Activated naive CD4-positive, alpha-beta T cell treated with anti-CD3 and anti-CD28 coated beads, Interleukin-2, amount 50 U/mL, for 16 hours (primary cell): ENCODE measurements at places on chromosomes 7 and 10.

DNA sequence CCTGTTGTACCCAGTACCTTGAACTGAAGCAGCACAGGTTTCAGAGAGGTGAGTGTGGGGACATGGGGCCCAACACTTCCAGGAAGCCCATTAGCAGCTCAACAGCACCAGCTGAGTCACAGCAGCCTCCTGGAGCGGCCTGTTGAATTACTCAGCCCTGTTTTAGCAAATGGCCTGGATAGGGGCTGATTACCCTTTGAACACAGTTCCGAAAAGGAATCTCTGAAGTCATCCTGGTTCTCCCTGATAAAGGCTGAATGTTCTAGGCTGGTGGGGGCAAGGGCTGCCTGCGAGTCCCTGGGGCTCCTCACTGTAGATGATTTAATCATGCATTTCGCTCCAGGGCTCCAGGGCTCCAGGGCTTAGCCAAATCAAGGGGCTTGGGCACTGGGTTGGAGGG is 287.5 kb downstream of the GRID1 start:
- DNase-seq: no peak

GRCh38 chr7:143494622-143495021 is 16.9 kb downstream of the TAS2R41 start:
- no peak for DNase-seq

DNA sequence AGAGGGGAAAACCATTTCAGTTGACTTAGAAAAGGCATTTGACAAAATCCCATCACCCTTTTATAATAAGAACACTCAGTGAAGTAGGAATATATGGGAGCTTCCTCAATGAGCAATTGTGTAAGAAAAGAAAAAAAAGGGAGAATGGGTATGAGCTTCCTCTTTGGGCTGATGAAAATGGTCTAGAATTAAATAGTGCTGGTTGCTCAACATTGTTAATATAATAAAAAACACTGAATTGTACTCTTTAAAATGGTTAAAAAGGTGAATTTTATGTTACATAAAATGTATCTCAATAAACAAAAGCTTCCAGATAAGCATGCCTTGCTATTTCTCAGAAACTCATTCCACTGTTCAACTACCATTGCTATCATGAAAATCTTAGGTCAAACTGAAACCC is 40.6 kb downstream of the LRRC17 start:
- no peak for DNase-seq

- DNase-seq: no peak
Observed at GRCh38 chr7:5470167-5470532, 46.5 kb upstream of the TNRC18 start.

- DNase-seq: no peak
Observed at GRCh38 chr7:45435131-45435530, 139.0 kb upstream of the ADCY1 start.

GRCh38 chr10:119644205-119644814 is 6.9 kb upstream of the BAG3 start:
- no peak for DNase-seq

- DNase-seq: no peak
Observed at GRCh38 chr10:16915300-16915699, 98.1 kb upstream of the RSU1 start.

- DNase-seq: no peak
Observed at GRCh38 chr10:34658934-34659333, 156.2 kb downstream of the PARD3 start.

DNA sequence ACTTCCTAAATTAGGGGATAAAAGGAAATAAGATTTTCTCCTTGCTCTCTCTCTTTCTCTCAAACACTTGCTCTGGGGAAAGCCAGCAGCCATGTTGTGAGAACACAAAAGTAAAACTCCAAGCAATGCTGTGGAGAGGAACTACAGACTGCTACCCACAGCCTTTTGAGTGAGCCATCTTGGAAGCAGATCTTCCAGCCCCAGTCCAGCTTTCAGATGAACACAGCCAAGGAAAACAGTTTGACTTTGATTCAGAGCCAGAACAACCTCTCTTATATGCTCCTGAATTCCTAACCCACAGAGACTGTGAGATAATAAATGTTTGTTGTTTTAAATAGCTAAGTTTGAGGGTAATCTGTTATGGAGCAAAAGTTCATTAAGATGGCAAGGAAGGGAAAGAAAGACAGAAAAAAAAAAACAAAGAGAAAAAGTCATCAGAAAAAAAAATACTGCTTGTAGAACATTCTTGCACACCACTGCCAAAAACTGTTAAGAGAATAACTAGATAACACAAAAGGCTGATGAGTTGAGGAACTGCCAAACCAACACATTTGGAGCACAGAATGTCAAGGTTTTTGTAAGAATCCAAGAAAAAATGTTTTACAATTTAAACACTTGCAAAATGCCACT is 20.9 kb upstream of the PRKAR2B start:
- no peak for DNase-seq

GRCh38 chr10:31708046-31708445 is 220.6 kb downstream of the ARHGAP12 start:
- no peak for DNase-seq

DNA sequence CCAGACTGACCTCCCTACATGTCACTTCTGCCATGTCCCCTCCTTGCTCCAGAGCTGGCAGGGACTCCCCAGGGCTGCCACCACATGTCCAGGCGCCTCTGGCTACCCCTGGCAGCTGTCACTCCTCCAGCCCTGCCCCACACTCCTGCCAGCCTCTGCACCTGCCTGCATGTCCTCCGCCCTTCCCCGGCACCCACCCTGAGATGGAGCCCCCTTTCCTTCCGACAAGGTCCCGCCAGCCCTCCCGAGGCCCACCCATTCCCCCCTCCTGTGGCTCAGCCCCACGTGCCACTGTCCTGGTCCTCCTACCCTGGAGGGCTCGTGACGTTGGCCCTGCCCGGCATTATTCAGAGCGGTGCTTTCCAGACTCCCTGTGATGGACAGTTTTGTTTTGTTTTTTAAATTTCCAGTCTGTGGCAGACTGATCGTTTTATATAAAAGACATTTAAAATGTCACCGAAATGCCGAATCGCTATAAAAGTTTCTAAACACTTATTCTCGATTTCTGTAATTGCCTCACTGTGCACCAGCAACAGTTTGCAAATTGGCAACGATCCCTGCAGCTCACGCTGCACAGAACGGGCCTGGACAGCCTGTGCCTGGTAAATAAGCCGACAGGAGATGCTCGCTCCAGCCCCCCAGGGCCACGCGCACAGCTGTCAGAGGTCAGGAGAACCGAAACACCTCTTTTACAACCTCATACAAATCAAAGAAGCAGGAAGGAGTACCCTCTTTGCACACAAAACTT is 111.1 kb upstream of the SH2B2 start:
- DNase-seq: no peak

DNA sequence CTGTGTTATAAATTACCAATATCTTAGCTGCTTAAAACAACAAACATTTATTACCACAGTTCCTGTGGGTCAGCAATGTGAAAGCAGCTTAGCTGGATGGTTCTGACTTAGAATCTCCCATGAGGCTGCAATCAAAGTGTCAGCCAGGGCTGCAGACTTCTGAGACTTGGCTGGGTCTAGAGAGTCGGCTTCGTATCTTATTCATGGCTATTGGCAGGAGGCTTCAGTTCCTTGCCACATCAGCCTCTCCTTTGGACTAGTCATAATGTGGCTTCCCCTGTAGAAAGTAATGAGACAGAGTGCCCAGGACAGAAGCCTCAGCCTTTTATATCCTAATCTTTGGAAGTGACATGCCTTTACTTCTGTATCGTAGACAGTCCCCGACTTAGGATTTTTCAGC is 27.3 kb downstream of the RALA start:
- no peak for DNase-seq

GRCh38 chr7:28433699-28434219 is 21.4 kb downstream of the CREB5 start:
- DNase-seq: no peak

- no peak for DNase-seq
Observed at GRCh38 chr7:124907490-124907889, 22.1 kb downstream of the POT1 start.

DNA sequence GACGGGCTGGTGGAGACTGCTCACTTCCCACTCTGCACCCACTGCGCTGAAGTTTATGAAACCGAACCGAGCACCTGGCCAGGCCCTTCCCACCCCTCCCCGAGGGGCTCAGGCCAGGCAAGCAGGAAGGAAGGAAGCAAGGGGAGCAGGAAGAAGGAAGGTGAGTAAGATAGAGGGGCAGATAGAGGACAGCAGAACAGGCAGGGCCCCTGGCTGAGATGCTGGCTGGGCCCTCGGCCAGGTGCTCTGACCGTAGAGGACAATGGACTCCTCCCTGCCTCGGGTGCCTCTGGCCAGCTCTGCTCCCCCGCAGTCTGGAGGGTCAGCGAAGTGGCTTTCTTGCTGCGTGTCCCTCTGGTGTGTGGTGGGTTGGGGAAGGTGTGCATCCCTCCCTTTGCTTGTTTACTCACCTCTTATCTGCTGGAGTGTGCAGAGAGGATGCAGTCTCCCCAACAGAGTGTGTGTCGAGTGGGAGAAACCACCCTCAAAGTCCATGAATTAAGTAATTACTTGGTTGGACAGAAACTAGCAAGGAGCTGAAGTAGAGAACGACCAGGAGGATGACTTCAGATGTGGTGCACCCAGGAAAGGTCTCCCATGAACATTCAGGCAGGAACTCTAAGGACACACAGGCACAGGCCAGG is 82.8 kb upstream of the PPP2R2D start:
- DNase-seq: no peak
